ENCODE measurements at places on chromosomes 6 and 20.

- no peak overlapping the region for H3K4me3 ChIP-seq
- no peak overlapping the region for H3K27ac ChIP-seq
- no peaks in the 10 kb centered on the region for H3K27me3 ChIP-seq
- H3K4me1 ChIP-seq = peaks cover 8% of the 10 kb centered on the region
- DNase-seq = no peak
- H3K36me3 ChIP-seq = peaks cover 21% of the 10 kb centered on the region
Observed at GRCh38 chr6:143125455-143125854, 64.8 kb downstream of the AIG1 start.

GRCh38 chr6:154998855-154999254 lies 3.7 kb downstream of the TIAM2 start:
- no peaks in the 10 kb centered on the region for H3K36me3 ChIP-seq
- peaks cover 2% of the 10 kb centered on the region for H3K4me1 ChIP-seq
- H3K4me3 ChIP-seq = no peak overlapping the region
- H3K27ac ChIP-seq = no peak overlapping the region
- peaks cover 50% of the 10 kb centered on the region for H3K27me3 ChIP-seq

- no peaks in the 10 kb centered on the region for H3K36me3 ChIP-seq
- no peak overlapping the region for H3K27ac ChIP-seq
- no peak for DNase-seq
- peaks cover 14% of the 10 kb centered on the region for H3K27me3 ChIP-seq
Observed at GRCh38 chr6:159118924-159119323, 50.3 kb upstream of the FNDC1 start.

DNA sequence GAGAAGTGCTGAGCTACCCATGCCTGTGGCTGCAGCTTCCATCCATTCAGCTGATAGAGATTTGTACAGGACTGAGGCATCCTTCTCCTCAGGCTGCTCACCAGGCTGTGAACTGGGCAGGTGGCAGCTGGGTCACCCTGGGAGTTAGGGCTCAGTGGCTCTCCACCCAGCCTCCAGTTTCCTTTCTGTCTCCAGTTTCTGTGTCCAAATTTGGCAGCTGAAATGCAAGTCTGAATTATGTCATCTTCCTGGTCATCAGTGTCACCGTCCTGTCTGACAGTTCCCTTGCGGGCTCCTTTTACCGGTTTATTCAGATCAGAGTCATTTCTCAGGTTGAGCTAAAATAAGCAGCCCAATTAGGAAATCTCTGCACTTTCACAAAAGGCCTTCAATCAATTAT lies 93.3 kb downstream of the EDN1 start:
- H3K4me3 ChIP-seq = no peak overlapping the region
- H3K36me3 ChIP-seq = no peaks in the 10 kb centered on the region
- DNase-seq = no peak
- no peak overlapping the region for H3K27ac ChIP-seq
- H3K27me3 ChIP-seq = peaks cover 7% of the 10 kb centered on the region

GRCh38 chr6:75235271-75235670 lies 8.3 kb downstream of the COX7A2 start:
- H3K27ac ChIP-seq = no peak overlapping the region
- no peaks in the 10 kb centered on the region for H3K4me1 ChIP-seq
- DNase-seq = no peak
- no peaks in the 10 kb centered on the region for H3K27me3 ChIP-seq

- no peaks in the 10 kb centered on the region for H3K4me1 ChIP-seq
- no peak for DNase-seq
- peaks cover 10% of the 10 kb centered on the region for H3K36me3 ChIP-seq
- peaks cover 4% of the 10 kb centered on the region for H3K27me3 ChIP-seq
- H3K4me3 ChIP-seq = no peak overlapping the region
Observed at GRCh38 chr6:39173270-39173669, 56.0 kb downstream of the KCNK5 start.

GRCh38 chr20:51939259-51939585 lies 136.9 kb upstream of the SALL4 start:
- H3K4me1 ChIP-seq = no peaks in the 10 kb centered on the region
- no peak for DNase-seq
- H3K27me3 ChIP-seq = peaks cover 3% of the 10 kb centered on the region
- no peaks in the 10 kb centered on the region for H3K36me3 ChIP-seq

GRCh38 chr6:157774153-157775135 lies 48.6 kb upstream of the SNX9 start:
- H3K27me3 ChIP-seq = peaks cover 4% of the 10 kb centered on the region
- peaks cover 2% of the 10 kb centered on the region for H3K36me3 ChIP-seq
- H3K27ac ChIP-seq = peak overlapping the region; percentile 52
- H3K4me1 ChIP-seq = peaks cover 2% of the 10 kb centered on the region
- H3K4me3 ChIP-seq = no peak overlapping the region

GRCh38 chr6:111030008-111031007 lies 48.5 kb downstream of the RPF2 start:
- peaks cover 1% of the 10 kb centered on the region for H3K4me1 ChIP-seq
- DNase-seq = no peak
- peaks cover 13% of the 10 kb centered on the region for H3K36me3 ChIP-seq
- H3K27ac ChIP-seq = no peak overlapping the region
- no peak overlapping the region for H3K4me3 ChIP-seq
